Lung microvascular endothelial cell (primary cell): ENCODE measurements at places on chromosomes 6 and 20.

GRCh38 chr6:118344014-118344670 lies 204.0 kb upstream of the PLN start:
- no peak for DNase-seq

- no peak for DNase-seq
Observed at GRCh38 chr6:157445277-157446009, 64.5 kb downstream of the ZDHHC14 start.

DNA sequence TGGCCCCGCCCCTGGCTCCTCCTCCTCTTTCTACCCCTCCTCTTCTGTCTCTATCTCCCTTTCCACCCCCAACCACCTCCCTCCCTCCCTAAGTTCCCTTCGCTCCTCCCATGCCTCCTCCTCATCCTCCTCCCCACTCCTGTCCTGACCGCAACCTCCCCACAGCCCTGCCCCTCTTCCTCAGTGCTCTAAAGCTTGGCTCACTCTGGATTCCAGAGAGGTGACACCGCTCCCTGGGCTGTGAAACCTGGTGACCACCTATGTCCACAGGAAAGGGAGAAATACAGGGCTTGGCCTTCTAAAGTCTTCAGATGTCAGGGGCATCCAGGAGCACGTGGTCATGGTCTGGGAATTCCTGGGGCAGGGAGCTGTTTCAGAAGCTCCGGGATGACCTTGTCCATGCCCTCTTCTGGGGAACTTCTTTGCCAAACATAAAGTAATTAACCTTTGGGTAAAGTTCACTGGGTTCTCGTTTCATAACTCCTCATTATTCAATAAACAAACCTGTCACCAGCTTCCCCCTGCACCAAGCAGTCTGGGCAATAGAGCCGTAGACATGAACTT lies 345 bp upstream of the CST5 start:
- no peak for DNase-seq

DNA sequence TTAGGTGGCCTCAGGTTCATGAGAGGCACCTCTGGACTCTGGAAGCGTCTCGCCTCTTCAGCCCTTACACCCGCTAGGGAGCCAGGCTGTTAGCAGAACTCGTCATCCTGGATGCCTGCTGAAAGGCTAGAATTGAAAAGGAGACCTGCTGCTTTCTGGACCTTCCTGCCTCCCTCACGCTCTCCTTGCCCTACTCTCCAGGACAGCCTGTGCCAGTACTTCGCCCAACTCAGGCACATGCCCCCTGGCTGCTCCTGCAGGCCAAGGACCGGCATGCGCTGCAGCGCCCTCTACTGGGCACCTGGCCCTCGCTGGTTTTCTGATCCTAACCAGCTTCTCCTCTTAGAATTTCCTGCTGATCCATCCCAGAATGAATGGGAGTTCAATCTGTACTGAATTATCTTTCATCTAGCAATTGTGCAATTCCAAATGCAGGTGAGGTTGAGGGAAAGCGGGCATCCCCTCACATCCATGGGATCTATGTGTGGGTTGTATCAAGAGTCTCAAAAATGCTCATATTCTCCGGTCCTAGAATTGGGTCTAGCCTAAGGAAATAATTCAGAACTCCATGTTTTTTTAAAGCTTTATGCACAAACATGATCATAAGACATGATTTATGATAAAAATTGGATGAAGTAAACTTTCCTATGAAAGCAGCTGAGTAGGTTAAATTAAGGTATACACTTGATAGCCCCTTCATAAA lies 78.0 kb downstream of the PTPN1 start:
- peak; percentile 77 for DNase-seq

DNA sequence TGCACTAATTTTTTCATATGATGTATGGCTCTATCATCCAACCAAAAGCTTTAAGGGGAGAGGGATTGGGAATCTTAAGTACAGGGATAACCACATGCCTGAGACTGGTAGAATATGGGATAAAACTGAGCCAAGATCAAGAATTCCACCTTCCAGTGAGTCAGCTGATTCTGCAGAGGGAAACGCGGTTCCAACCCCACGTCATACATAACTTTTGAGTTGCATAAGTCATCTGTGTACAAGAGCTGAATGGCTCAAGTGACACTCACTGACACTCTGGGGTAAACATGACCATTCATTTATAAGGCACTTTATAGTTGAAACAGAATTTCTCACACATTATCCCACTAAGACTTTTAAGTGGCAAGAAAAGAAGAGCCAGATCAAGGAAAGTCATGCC lies 16.4 kb downstream of the TRIM27 start:
- DNase-seq, result no peak

DNA sequence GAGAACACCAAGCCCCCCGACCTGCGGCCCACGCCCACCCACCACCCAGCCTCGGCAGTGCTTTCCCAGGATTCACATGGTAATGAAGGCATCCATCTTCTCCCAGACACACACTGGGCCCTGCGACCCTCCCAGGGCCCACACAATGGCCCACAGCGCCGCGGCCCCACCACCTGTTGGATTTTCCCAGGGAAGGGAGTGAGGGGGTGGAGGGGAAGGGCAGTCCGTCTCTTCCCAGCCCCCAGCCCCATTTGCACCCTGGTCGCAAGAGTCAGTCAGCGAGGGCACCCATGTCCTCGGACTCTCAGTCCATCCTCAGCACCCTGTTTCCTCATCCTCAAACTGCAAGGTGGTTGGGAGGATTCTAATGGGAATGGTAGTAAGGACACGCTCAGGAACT lies 23.7 kb upstream of the ID1 start:
- no peak for DNase-seq

GRCh38 chr6:78916411-78916810 lies 49.1 kb downstream of the IRAK1BP1 start:
- no peak for DNase-seq

GRCh38 chr20:16952965-16953364 lies 204.8 kb downstream of the OTOR start:
- no peak for DNase-seq
